NCI-H510A treated with DMSO at 0.1 percent for 48 hours (cell line): ENCODE measurements at places on chromosomes 16 and 17.
A peak's percentile ranks its signal among the peaks of the same experiment; 100 is the strongest.

DNA sequence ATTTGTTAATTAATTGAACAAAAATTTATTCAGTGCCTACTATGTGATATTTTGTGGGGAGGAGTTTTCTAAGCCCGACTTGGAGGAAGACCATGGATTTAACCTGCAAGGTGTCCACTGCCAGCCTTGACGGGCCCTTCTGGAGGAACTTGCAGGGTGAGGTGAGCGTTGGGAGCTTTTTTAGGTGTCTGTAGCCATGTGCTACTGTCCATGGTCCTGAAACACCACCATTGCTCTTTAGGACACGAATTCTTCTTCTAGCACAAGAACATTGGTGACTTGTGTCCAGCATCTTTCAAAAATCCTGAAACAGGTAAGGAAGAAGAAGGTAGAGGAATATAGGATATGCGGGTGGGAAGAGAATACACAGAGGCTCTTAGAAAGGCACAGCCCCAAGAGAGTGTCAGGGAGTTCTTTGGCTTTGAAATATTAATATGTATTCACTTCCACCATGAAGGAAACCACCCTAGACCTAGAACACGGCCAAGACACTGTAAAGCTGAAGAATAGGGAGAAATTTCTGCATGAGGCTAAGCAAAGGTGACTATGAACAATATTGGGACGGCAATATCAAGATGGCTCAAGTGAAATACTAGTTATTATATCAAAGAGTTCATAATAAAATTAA, 27.9 kb upstream of the OR4D1 start:
- DNase-seq = no peak

GRCh38 chr16:14423344-14423743, 206.7 kb downstream of the PARN start:
- DNase-seq = no peak

- DNase-seq = peak; percentile 62
Measured at GRCh38 chr17:78253946-78254672, 22.7 kb downstream of the TMEM235 start.

GRCh38 chr16:31382485-31383161, 10.5 kb upstream of the ITGAD start:
- peak; percentile 15 for DNase-seq

DNA sequence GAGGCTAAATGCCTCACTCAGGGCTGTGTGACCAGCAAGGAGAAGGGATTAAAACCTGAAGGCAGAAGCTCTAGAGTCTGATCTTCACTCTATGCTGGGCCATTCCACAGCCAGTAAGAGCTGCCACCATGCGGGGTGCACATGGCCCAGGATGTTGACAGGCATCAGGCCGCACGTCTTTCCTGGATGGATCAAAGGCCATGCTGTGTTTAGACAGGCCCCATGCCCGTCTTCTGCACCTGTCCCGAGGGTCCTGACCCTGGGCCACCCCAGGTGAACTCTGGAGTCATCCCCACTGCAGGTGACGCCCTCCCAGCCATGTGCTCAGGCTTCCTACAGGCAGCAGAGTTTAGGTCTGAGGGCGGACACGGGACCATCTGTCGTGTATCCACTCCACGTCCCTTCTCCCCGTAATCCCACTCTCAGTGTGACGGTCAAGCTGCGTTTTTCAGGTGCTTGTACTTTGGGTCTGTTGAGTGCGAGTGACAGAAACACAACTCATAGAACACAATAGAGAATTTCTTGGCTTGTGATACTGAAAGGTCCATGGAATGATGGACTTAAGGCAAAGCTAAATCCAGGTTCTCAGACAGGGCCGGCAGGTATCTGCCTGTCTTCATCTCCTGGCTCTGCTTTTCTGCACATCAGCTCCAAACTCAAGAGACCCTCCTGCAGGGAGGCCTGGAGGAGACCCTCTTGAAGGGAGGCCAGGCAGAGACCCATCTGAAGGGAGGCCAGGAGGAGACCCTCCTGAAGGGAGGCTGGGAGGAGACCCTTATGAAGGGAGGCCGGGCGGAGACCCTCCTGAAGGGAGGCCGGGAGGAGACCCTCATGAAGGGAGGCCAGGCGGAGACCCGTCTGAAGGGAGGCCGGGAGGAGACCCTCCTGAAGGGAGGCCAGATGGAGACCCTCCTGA, 13.2 kb downstream of the ZNF469 start:
- DNase-seq = no peak

GRCh38 chr17:73182616-73183310, 10.1 kb upstream of the COG1 start:
- DNase-seq = no peak

- DNase-seq = no peak
Measured at GRCh38 chr17:54013072-54013471, 190.3 kb downstream of the KIF2B start.

- DNase-seq = no peak
Measured at GRCh38 chr16:17433577-17434451, 36.9 kb downstream of the XYLT1 start.

GRCh38 chr17:1234455-1234854, 35.8 kb upstream of the BHLHA9 start:
- no peak for DNase-seq

GRCh38 chr17:81803728-81804558, at the start of gene GCGR:
Gene GCGR, plus strand, starts transcription at chr17:81804150. Its CDS starts 4,869 bp downstream, at chr17:81809019.
- DNase-seq = no peak

DNA sequence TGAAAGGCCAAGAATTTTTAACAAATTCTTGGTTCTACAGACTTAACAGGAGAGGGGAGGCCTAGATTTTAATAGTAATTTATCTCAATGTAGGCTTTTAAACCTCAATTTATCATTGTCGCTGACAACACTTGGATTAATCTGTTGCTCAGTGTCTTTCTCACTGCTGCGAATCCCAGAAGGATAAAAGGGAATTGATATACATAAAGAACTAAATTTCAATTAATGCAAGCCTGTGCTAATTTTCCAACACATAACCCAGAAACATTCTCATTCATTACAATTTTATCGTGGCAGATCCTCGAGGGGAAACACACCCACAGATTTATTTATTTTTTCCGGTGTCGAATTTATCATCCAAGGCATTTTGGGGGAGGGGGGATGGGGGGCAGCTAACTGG, 98.1 kb downstream of the WSCD1 start:
- DNase-seq = no peak

DNA sequence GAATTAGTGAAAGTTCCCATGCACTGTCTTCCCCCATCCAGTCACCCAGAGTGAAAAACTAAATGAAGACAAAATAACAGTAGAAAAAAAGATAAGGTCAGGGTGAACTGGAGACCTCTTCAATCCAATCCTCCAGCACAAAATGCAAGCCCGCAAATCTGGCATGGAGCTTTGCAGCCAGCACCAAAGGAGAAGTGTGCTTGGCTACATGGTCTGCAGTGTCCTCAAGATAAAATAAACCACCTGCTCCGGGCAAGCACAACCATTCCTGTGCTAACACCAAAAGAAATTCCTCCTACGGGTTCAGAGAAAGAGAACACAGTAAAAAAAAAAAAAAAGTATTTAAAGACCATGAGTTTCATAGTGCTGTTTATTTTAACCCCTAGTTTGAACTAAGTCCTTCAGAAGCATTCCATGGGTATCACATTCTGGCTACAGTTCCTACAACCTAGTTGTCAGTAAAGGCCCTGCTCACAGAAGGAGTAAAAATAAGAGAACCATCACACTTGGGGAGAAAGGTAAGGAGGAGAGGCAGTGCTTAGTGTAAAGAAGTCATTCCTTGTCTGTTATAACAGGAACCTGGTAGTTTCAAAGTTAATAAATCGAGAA, 109.1 kb downstream of the GAS7 start:
- DNase-seq = no peak

DNA sequence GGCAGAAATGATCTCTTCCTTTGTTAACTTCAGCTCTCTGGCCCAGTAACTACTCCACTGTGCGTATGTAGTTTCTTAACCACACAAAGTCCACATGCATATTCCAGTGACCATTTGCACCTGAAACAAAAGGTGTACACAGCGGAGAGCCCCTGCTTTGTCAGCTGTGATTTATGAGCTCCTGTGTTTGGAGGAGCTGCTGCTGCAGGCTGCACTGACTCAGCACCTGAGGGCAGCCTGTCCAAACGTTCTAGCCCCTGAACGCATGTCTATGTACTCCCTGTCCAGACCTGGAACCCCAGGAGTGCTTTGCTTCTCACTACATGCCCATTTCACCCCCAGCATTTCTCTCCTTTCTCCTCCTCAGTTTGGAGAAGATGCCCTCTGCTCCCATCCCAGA, 216.1 kb downstream of the ABCC12 start:
- peak; percentile 39 for DNase-seq

- DNase-seq = no peak
Measured at GRCh38 chr17:47838636-47839035, 2.4 kb downstream of the SCRN2 start.

- DNase-seq = no peak
Measured at GRCh38 chr17:51493206-51493605, 232.9 kb downstream of the UTP18 start.

- no peak for DNase-seq
Measured at GRCh38 chr16:57630931-57631845, 2.8 kb downstream of the ADGRG1 start.

GRCh38 chr17:77273397-77274085, 132.8 kb downstream of the SEC14L1 start:
- no peak for DNase-seq

DNA sequence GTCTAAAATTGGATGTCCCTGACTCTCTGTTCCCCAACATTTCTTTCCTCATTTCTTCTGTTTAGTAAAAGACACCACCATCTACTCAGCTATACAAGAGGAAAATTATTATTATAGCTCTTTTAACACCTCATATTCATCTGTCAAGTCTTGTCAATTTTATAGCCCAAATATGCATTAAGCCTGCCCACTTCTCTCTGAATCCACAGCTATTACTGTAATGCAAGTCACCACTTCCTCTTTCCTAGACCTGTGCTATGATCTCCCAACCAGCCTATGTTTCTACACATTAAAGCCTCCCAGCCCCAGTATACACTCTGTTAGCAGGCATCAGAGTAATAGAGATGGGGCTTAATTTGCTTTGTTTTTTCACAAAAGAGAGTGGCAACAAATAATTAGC, 252.9 kb downstream of the GRIN2A start:
- DNase-seq = no peak

DNA sequence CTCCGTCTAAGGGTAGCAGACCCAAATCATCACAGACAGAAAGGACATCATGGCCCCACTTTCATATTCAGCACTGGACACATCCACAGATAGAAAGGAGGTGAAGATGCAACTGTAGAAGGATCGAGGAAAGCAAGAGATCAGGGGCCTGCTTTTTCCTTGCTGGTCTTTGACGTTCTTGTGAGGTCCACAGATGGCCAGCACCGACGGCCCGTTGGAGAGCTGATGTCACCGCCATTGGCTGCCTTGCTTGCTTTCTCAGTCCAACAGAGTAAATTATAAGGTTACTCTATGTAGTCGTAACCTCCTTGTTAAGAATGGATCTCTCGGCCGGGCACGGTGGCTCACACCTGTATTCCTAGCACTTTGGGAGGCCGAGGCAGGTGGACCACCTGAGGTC, 5.1 kb upstream of the RBFOX3 start:
- DNase-seq = no peak

DNA sequence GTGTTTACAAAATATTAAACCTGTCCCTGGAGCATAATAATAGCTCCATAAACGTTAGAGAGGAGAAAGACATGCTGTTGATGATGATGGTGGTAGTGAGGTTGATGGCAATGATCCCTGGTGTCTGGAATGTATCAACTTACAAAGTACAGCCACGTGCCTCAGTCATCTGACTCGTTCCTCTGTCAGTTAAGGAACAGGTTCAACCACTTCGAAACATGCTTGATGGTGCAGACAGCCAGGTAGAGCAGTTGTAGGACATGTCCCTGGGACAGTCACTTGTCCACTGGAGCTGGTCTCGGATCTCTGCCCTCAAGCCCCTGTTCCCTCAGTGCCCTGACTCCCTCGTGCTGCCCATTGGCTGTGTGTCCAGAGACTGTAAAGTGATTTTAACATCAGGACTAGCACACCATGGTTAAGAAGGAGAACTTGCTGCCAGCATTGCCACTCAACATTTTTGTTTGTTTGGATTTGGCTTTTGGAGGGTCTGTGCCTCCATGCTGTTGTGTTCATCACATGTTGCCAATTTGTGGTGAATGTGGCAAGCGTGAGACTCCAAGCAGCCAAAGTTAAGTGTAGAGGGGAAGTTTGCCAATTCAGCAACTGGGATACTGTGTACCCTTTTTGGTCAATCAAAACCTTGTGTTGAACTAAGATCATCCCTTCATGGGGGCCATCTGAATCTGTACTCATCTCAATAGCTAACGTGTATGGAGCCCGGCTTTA, 16.3 kb upstream of the SALL1 start:
- peak; percentile 86 for DNase-seq

- DNase-seq = no peak
Measured at GRCh38 chr17:33560165-33560564, 267.1 kb upstream of the ASIC2 start.

GRCh38 chr17:45355087-45355486, 38.3 kb upstream of the MAP3K14 start:
- DNase-seq = no peak

DNA sequence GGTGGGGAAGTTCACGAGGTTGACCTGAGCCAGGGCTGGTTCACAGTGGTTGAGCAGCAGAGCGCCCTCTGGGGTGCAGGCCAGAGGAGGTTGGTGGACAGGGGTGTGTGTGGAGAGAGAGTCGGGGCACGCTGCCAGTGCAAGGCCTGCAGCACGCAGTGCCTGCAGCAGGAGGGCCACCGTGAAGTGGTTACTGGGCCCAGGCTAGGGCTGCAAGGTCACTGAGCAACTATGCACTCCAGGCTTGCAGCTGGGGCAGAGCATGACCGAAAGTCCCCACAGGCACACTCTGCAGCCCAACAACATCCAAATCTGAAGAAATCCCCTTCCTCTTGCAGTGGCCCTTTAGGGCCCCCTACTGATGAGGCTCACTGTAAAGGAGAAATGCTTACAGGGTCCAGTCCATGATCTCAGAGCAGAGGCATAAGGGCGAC, 89.1 kb upstream of the NOL11 start:
- no peak for DNase-seq

DNA sequence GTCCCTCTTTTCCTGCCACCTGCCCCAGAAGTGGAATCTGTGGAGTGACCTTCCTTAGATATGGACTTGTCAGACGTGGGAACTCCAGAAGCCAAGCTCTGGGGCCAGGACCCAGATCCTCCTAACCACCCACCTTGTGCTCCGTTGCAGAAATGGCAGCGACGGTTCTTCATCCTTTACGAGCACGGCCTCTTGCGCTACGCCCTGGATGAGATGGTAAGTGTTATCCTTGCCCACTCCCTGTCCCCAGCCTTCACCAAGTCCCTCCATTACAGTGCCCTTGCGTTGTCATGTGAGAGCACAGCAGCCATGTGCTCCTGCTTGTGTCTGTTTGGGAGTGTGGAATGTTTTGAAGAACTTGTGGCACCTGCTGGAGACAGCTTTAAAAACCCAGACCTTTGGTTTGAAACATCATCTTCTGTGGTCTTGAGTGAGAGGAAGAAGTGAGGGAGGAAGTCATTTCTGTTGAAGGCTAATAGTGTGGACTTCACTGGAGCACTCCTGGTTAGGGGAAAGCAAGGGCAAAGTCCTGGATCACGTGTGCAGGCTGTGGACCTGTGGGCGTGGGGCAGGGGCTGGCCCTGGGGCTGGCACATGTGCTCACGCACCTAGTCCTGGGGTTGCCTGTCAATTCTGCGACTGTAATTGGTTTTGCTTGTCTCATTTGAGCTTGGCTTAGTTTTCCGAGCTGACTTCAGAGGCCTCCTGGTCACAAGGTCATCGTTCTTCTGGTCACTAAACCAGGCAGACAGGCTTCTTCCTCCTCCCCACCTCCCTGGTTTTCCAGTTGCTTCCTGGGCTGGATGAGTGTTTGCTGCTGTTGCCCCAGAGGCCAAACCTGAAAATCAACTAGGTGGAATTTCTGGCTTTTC, 35.8 kb downstream of the MPRIP start:
- no peak for DNase-seq

GRCh38 chr17:83170571-83171260, 91.3 kb downstream of the METRNL start:
- DNase-seq = no peak

GRCh38 chr17:64492481-64493109, 4.3 kb downstream of the POLG2 start:
- DNase-seq = no peak
